Stimulated activated CD8-positive, alpha-beta memory T cell treated with anti-CD3 and anti-CD28 coated beads, Interleukin-15, amount 100 ng/mL, for 48 hours (primary cell): ENCODE measurements at places on chromosomes 5 and 9.
A peak's percentile ranks its signal among the peaks of the same experiment; 100 is the strongest.

DNA sequence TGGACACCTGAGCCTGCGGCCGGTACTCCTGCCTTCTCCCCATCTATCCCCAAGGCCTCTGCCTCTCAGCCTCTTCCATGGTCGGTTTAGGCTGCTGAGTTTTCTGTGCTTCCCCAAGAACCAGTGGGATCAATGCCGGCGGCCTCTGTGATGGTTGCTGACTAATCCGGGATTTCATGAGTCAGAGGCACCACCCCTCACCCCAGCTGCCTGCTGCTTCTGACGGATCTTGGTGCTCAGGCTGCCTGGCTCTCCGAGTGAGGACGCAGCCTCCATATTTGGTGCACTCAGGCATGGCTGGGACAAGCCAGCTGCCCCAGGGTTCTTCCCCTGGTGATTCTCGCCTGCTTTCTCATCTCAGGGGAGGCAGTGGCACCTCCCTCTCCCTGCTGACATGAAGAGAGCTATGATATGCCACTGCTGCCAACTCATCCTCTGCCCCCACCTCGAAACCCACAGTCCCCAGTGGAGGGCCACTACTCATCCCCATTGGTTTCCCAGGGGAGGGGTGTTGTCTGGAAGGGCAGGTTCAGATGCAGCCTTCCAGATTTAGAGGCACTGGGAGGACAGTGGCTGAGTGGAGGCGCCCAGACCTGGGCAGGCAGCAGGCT is 3.3 kb upstream of the MAN1B1 start:
- DNase-seq = no peak

GRCh38 chr9:76500061-76500460 is 41.1 kb downstream of the GCNT1 start:
- DNase-seq = no peak

DNA sequence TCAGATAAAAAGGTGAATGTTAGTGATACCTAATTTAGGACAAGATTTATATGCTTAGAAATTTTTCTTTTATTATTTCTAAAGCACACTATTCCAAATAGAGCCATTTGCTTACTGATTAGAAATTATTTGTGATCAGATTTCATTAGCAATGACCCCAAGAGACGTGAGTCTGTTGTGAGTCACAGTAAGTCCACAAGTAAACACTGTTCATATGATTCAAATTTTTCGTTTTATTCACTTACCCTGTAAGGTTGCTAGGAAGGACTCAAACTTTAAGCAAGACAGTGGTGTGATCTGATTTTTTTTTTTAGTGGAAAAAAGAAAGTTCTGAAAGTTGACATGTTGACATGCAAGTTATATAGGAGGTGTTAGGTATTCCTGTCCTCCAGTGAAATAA is 1.2 kb downstream of the CARD6 start:
- DNase-seq = no peak

DNA sequence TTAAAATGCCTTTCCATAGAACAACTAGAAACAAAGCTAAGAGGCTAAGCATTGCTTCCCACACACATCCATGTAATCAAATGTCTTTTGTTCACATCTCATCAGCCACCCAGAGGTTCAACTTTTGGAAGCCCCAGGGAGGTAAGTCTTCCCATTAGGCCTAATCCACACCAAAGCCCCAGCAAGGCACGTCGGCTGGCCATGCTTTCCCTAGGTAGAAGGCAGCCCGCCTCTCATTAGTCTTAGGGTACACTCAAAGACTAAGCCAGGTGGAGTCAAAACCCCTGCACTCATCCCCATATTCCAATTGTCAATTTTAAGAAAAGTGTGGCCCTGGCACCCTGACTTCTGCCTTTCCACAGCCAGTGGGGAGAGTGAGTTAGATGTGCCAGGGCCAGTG is 87.9 kb downstream of the ATPSCKMT start:
- DNase-seq = no peak

DNA sequence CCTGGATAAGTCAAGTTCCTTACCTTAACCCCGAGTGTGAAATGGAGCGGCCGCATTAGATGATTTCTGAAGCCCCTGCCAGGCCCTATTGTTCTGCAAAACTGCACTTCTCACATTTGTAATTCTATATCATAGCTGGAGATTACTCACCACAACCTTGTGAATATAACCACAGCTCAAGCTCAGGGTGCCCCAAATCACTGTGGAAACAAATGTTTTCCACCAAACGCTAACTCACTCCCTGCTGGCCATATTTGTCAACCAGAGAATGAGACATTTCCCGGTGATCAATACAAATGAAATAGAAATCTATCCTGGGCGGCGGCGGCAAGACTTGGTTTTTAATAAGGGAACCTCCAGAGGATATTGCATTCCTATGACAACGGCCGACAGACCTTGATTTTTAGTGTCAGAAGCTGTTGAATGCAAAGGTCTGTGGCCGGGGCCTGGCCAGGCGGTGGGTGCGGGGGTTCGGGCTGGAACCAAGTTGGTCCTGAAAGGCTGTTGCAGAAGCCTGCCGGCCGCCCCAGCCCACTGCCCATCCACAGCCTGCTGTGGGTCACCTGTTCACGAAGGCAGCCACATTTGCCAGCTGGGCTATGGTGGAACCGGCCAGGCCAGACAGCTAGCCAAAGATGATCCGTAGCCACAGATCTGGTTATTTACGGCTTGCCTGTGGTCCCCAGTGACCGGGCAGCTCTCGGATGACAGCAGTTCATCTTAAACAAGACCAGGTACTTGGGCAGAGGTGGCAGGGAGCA is 93.9 kb upstream of the LMX1B start:
- peak; percentile 9 for DNase-seq

GRCh38 chr9:97906236-97906831 is 16.0 kb downstream of the TRMO start:
- DNase-seq = no peak

- DNase-seq = no peak
Measured at GRCh38 chr9:72476617-72477437, 44.6 kb upstream of the TMC1 start.

DNA sequence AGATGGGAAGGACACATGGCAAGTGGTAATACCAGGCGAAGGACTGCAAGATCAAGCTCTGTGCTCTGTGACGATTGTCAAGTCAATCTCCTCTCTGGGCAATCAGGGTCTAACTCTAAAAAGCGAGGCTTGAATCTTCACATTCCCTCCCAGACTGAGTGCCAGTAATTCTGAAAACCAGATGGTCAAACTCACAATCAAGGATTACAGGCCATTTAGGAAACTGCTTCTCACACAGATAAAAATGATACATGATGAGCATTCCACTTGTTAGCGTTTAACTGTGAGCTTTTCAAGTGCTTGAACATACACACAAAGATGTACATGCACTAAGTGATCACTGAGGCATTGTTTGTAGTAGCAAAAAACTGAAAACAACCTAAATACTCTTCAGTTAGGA is 210.1 kb downstream of the TRIM32 start:
- no peak for DNase-seq

DNA sequence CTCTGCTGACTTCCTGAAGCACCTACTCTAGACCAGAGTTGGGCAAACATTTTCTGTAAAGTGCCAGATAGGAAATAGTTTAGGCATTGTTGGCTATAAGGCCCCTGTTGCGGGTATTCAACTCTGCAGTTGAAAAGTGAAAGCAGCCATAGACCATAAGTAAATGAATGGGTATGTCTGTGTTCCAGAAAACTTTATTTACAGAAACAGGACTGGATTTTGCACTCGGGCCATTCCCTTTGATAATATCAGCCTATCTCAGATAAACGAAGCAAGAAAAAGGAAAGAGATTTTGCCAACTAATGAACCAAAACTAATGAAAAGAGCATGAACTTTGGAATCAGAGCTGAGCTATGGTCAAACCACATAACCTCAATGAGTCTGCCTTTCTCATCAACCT is 184.4 kb downstream of the SAXO1 start:
- DNase-seq = no peak

DNA sequence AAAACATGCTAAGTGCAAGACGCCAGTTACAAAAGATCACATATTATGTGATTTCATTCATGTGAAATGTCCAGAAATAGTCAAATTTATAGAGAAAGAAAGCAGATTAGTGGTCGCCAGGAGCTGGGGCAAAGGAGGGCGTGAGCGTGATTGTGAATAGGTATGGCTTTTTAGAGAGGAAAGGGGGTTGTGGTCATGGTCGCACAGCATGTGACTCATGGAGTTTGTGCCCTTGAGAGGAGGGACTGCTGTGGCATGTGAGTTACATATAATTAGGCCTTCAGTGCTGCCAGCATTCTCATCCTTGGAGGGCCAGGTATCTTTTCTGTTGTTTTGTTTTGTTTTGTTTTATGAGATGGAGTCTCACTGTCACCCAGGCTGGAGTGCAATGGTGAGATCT is 21.2 kb upstream of the MARCHF6 start:
- DNase-seq = no peak

DNA sequence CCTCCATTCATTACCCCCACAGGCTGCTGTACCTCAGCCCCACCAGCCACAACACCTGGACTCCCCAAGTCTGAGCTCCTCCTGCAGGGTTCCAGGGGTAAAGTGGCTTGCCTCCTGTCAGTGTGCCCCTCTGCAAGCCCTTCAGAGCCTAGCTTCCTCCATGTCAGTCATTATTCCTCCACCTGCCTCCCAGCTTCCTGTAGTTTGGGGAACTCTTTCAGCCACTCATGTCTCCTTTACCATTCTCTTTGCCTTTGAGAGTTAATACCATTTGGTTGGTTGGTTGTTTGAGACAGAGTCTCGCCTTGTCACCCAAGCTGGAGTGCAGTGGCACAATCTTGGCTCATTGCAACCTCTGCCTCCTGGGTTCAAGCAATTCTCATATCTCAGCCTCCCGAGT is 36.2 kb downstream of the IRF1 start:
- no peak for DNase-seq

DNA sequence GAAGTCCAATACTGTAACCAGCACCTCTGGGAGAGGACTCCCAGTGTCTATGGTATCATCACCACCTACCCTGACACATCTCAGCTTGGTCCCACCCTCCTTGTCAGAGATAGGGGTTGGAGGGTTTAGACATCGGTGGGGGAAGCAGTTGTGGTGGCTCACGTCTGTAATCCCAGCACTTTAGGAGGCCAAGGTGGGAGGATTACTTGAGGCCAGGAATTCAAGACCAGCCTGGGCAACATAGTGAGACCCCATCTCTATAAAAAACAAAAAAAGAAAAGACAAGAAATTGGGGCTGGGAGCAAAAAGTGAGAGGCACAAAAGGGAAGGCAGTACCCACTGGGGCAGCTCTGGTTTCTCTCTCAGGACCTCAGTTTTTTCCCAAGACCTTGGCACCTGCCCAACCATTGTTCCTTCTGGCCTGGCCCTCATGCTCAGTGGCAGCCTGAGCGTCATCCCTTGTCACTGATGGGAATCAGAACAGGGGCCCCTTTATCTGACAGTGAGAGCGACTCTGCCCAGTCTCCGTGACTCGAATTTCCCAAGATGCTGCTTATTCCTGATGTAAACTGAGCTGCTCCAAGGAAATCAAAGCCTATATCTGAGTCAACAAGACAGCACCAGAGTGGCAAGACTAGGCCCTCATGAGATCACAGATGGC is 80.5 kb upstream of the HSPA9 start:
- no peak for DNase-seq

DNA sequence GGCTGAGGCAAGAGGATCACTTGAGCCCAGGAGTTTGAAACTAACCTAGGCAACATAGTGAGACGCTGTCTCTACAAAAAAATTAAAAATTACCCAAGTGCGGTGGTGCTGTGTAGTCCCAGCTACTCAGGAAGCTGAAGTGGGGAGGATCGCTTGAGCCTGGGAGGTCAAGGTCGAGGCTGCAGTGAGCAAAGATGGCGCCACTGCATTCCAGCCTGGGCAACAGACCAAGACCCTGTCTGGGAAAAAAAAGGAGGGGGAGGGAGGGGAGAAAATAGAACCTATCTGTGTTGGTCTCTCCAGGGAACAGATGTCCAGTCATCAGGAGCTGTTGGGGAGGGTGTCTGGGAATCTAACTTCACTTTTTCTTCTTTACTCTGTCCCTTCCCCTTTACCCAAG is 24.3 kb downstream of the MAT2B start:
- DNase-seq = no peak

DNA sequence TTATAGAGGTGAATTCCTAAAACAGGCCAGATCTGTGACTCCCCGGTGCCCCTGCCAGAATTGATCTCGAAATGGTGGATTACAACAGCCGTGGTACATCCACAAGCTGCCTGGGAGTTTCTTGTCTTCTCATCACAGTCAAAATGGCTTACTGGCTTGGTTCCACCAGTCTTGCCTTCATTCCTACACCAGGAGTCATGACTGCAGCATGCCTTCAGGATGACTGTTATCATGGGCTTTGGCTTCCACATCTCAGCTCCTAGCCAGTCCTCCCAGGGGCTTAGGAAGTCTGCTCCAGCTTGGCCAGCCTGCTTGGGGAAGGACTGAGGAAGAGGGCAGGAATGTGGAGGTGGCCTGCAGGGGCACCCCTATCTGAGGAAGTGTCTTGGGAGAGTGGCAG is 132.9 kb upstream of the NR3C1 start:
- DNase-seq = no peak

GRCh38 chr9:111728617-111729366 is 65.9 kb downstream of the SHOC1 start:
- no peak for DNase-seq

DNA sequence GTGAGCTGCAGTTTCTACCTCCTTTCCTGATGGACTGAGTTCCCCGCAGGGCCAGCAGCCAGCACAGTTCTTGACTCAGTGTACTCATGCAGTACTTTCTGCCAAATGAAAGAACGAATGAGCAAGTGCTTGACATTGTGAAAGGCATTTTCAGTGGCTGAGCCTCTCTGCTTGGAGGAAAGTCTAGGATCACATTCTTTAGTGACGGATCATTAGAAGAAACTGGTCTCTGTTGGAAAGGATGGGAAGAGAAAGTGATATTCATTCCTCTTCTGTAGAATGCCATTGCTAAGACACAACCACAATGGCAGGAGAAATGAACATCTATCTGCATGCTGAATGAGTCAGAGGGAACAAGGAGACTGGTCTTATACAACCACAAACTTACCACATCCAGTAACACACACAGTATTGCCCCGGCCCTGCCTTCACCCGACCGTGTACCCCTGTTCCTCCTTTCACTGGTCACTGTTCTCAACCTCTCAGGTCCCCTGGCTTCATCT is 206.9 kb downstream of the CRB2 start:
- DNase-seq = peak; percentile 11

GRCh38 chr9:133251773-133252172 is 23.2 kb downstream of the ABO start:
- DNase-seq = no peak

GRCh38 chr9:37430841-37431597 is 8.5 kb downstream of the GRHPR start:
- no peak for DNase-seq

DNA sequence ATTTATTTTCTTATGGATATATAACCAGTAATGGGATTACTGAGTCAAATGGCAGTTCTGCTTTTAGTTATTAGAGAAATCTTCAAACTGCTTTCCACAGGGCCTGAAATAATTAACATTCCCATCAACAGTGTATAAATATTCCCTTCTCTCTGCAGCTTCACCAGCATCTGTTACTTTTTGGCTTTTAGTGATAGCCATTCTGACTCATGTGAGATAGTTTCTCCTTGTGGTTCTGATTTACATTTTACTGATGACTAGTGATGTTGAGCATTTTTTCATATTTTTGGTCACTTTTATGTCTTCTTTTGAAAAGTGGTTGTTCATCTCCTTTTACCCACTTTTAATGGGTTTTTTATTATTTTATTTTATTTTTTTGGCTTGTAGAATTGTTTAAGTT is 1290.3 kb upstream of the CDH9 start:
- no peak for DNase-seq
